ENCODE measurements at places on chromosomes 1 and 21.

DNA sequence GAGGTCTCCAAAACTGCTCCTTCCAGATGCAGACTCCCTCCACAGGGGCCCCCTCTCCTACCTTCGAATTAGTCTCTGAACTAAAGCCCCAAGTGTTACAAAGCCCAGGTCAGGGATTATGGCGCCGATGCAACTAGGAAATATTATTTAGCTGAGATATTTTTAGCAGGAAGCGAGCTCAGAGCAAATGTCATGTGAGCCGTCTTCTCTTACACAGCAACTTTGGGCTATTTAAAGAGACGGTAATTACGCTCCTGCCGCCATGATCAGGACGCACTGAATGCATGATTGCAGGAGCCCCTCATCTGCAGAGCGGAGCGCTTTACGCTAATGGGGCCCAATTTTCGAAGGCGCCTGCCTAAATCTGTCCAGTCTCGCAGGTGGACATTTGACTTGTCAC is 55.3 kb upstream of the TARDBP start:
- DNase-seq, result no peak

- DNase-seq, result no peak
Measured at GRCh38 chr1:2529784-2530512, at the start of gene HES5. HES5 (minus strand) TSS chr1:2530263; CDS start chr1:2530164, 99 bp downstream.

DNA sequence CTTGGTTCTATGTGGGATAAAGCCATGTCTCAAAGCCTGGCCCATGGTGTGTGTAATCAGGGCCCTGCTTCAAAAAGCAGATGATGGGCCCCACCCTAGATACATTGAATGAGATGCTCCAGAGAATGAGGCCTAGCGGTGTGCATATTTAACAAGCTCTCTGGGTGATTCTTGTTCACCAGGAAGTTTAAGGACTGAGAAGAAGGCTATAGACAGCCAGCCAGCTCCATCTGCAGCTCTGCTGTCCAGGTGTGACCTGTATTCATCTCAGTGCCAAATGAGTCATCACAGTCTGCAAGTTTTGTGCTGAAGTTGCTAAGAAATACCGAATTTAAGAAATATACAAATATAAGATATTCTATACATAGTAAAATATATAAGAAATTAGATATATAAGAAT is 182.0 kb upstream of the RUNX1 start:
- no peak for DNase-seq

DNA sequence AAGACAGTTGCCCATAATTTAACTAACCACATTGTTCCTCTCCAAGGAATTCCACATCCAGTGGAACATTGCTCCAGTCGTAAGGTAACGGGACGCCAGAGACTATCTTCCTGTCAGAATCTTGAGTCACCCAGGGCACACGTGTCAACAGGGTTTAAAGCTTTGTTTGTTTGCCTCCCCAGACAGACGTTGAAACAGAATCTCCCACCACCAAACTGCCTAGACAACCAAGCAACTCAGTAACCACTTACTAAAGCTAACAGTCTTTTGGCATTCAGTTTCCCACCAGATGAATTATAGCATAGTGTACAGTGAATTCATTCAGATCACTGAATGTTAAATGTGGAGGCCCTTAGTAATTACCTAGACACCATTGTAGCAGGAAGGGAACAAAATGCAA is 439.5 kb downstream of the PLPP3 start:
- DNase-seq, result no peak

GRCh38 chr1:186390925-186391324 is 15.3 kb downstream of the ODR4 start:
- no peak for DNase-seq

DNA sequence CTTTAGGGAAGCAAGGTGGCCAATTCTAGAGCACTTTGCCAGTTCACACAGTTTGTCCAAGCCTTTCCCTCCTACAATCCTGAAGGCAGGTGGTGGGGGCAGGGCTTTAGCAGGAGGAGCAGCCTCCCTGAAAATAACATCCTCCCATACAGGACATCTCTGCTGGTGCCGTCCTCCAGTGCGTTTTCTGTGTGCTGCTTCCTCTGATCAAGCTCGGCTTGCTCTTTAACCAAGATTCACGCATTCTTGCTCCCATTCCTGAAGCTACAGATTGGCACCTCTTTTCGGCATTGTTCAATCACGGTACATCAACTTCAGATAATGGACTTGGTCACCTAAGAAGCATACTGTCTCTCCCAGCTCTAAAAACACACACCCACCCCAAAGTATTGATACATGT is 7.5 kb upstream of the DPT start:
- no peak for DNase-seq

GRCh38 chr1:184075055-184076029 is 23.8 kb downstream of the TSEN15 start:
- DNase-seq, result no peak

GRCh38 chr21:41368735-41369104 is 6.9 kb downstream of the MX2 start:
- DNase-seq, result no peak

- DNase-seq, result no peak
Measured at GRCh38 chr21:15273244-15273643, 208.4 kb upstream of the NRIP1 start.

DNA sequence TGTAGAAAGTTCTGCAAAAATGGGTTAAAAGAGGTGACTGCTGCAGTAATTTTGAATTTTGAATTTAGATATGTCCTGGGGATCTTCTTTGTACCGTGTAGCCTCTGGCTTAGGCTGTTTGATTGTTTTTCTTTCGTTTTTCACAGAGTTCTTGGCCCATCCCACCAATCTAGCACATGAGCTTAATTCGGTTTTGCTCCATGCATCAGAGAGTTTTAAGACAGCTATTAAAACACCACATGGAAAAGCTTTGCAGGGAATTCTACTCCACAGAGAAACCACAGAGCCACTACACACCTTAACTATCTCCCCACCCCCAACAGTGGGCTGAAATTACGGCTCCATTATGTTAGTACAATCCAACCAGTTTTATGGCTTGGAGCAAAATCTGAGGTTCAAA is 25.5 kb downstream of the SPAG17 start:
- DNase-seq, result no peak

- no peak for DNase-seq
Measured at GRCh38 chr1:27886353-27886679, 14.0 kb downstream of the THEMIS2 start.

DNA sequence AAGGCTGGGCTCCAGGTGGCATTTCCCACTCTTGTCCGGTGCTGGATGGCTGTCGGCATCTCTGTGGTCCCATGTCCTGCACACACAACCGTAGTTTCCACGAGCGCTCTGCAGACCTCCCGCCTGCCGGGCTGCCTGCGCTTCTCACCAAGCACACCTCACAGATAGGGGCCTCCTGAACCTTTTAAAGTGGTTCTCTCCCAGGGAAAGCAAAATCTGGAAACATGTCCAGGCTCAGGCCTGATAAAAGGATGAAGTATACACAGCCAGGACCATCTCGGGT is 46.2 kb downstream of the CAPN9 start:
- DNase-seq, result no peak

DNA sequence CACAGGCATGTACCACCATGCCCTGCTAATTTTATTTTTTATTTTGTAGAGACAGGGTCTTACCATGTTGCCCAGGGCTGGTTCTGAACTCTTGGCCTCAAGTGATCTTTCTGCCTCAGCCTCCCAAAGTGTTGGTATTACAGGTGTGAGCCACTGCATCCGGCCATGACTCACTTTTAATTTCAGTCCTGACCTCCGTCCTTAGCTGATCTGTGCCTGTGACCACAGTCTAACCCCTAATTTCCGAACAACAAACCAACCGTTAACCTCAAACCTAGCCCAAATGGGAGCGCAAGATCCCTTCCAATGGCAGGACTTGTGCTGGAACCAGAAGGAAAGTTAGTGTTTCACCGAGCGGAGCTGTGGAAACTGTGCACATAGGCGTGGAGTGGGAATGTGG is 29.3 kb upstream of the MAN1C1 start:
- no peak for DNase-seq

DNA sequence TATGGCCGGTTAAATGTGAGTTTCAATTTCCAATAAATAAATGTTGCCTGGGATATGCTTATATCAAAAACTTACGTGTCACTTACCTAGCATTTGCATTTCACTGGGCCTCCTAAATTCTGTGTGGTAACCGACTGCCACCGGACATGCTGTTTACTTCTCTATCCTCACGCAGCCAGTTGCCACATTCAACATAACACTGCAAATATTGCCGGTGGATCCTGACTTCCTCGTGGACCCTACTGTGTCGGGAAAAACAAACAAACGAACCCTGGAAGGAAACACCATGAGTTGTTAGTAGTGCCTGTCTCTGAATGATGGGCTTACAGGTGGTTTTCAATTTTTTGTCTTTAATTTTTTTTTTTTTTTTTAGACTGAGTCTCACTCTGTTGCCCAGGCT is 54.1 kb downstream of the RIPK4 start:
- no peak for DNase-seq

DNA sequence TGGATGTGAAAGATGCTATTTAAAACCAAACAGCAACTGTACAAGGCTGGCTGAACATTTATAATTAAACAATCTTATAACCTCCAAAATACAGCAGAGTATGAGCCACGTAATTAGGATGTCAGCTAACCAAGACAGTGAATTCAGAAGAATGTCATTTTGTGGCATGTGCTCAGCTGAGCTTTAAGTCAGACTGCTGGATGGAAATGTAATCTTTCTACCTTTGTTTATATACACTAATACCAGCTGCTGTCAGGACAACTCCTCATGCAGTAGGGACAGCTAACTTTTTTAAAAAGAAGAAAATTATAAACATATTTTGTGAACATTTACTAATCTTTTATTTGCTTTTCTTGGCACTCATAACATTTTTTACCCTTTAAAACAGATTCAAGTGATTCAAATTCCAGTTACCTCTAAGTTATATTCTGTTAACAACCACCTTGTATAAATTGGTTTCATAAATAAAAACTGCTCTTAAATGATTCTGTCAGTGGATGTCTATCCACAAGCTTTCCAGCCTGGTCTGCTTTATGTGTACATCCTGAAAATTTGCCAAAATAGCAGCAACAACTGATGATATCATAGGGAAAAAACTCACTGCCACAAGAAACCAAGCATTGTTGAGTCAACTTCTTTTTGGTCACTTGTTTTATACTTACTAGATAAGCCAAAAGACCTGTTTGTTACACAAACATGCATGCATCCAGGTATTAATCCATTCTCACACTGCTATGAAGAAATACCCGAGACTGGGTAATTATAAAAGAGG is 36.1 kb downstream of the DPH5 start:
- DNase-seq, result no peak
